ENCODE measurements at places on chromosomes 3 and 15. TPM values are rescaled to one million over a fixed set of nuclear protein-coding genes. Genes with fewer than 3 reads are reported as not detected.

The B4GALT4 gene
- total RNA-seq = 26.7 TPM

The DNAH12 gene
- 0.29 TPM for total RNA-seq

The GPR15 gene
- not detected for total RNA-seq

The CACNA1D gene
- 0.95 TPM for total RNA-seq

The SLC25A36 gene
- total RNA-seq = 58.6 TPM

The GABRR3 gene
- total RNA-seq = not detected

The DPPA4 gene
- 0.22 TPM for total RNA-seq

GRCh38 chr15:32792436-32792835 lies 74.6 kb downstream of the GREM1 start:
- DNase-seq = no peak

- no peak for DNase-seq
Measured at GRCh38 chr3:43211681-43212080, 74.7 kb upstream of the SNRK start.

DNA sequence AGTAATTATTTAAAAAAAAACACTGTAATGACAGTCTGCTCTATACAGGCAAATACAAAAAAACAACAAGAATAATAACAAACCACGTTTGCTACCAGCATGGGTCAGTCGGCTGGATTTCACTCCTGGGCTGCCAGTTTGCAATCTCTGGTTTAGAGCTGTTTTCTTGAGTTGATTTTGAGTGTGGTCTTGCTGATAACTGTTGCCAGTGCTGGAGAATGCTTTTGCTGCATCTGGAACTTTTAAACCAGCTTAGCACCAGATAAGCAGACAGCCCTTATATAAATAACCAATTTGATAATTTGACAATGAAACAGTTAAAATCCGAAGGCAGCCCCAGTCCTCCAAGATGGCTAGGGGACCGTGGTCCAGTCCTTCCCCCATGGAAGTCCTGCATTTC lies 14.0 kb upstream of the CTDSPL start:
- no peak for DNase-seq

- no peak for DNase-seq
Measured at GRCh38 chr3:64079369-64080150, 56.3 kb upstream of the PSMD6 start.

All from chondrocyte (in vitro differentiated cells).